ENCODE measurements at places on chromosomes 5 and 9. TPM values are rescaled to one million over a fixed set of nuclear protein-coding genes. Genes with fewer than 3 reads are reported as not detected.

Gene OMD
- polyA plus RNA-seq, result 0.34 TPM

GRCh38 chr5:131463656-131464055 is 171.4 kb downstream of the RAPGEF6 start:
- no peak for DNase-seq

- no peak for DNase-seq
Measured at GRCh38 chr5:133761632-133762031, 149.3 kb upstream of the FSTL4 start.

GRCh38 chr9:129333617-129334104 is 155.6 kb upstream of the IER5L start:
- DNase-seq, result no peak

DNA sequence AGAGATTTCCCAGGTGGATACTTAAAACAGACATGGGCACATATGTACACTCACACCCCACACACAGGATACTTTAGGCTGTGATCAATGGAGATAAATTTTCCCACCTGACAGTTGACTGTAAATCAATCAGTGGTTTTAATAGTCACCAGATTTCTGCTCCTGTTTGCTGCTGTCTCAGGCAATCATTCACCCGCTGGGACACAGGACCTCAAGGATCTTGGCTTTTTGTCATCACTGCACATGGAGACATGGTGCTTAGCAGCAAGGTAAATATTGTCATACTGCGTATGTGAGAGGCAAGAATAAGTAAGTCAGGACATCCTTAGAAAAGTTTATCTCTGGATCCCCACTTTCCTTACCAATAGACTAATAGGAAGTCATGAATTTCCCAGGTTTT is 60.8 kb upstream of the KLF9 start:
- DNase-seq, result no peak

Gene KLF4
- polyA plus RNA-seq, result 9.1 TPM

Gene GPBP1
- 31.4 TPM for polyA plus RNA-seq

GRCh38 chr9:102428305-102428704 is 566.8 kb upstream of the CYLC2 start:
- no peak for DNase-seq

GRCh38 chr9:88953381-88954029 is 37.8 kb upstream of the S1PR3 start:
- peak; percentile 81 for DNase-seq

Gene ERCC6L2
- polyA plus RNA-seq, result 8.2 TPM

Gene SPINK7
- polyA plus RNA-seq, result not detected

Gene IL7R
- polyA plus RNA-seq, result 0.34 TPM

Gene ARSI
- 1.2 TPM for polyA plus RNA-seq

- no peak for DNase-seq
Measured at GRCh38 chr5:112823181-112823580, 37.9 kb upstream of the SRP19 start.

- DNase-seq, result no peak
Measured at GRCh38 chr9:107142430-107142829, 140.6 kb upstream of the RAD23B start.

GRCh38 chr9:115005322-115005721 is 74.9 kb upstream of the TNFSF8 start:
- DNase-seq, result no peak

GRCh38 chr9:91734371-91734981 is 215.6 kb downstream of the ROR2 start:
- DNase-seq, result peak; percentile 75

Gene ABLIM3
- 6.0 TPM for polyA plus RNA-seq

GRCh38 chr9:119003201-119003611 is 366.0 kb downstream of the BRINP1 start:
- peak; percentile 98 for DNase-seq

GRCh38 chr5:2113348-2114131 is 230.8 kb upstream of the IRX4 start:
- peak; percentile 40 for DNase-seq

DNA sequence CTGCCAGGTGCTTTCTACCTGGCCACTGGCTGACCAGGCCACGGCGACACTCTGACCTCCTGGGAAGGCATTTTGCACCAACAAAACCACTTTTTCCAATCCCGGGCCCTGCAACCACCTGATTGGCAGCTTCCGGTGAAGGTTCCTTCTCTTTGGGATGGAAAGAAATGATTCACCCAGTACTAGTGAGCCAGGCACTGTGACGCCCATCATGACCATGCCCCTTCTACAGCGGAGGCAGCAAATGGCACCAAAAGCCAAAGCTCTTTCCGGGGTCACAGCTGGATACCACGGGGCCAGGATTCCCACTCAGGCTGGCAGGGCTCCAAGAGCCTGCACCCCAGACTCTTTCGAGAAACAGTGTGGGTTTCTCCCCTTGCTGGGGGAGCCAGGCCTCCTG is 4.7 kb downstream of the NOTCH1 start:
- DNase-seq, result no peak

Gene IL13
- not detected for polyA plus RNA-seq

GRCh38 chr5:115179030-115179393 is 9.3 kb upstream of the TRIM36 start:
- peak; percentile 51 for DNase-seq

GRCh38 chr5:134029156-134029555 is 24.4 kb upstream of the VDAC1 start:
- no peak for DNase-seq

Gene DROSHA
- 52.8 TPM for polyA plus RNA-seq

- no peak for DNase-seq
Measured at GRCh38 chr5:68265347-68265746, 49.8 kb downstream of the PIK3R1 start.

DNA sequence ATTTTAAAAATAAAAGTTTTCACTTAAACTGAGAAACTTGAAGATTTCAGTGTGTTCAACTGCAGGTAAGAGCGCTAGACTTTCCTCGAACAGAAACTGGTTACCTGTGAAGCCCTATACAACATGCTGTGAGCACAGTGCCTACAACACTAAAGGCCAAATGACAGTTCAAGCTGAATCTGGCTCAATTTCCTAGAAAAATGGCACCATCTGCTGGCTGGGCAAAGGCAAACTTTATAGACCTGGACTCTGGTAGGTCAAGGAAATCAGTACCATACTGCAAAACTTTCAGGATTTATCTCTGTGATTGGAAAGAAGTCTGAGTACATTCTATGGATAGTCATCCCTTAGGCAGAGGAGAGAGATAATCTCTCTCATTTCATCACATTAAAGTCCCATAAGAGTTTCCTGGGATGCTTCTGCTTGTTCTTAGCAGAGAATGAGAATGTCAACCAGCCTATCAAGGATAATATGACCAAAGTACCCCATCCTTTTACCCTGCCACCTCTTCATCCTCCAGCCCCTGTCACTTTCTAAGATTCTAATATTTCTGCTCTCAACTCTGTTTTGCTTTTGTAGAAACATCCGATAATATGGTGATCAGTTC is 31.8 kb upstream of the FOXB2 start:
- DNase-seq, result no peak

Gene PALM2AKAP2
- 0.68 TPM for polyA plus RNA-seq

Gene ANKRD20A1
- polyA plus RNA-seq, result not detected

GRCh38 chr9:111284703-111285102 is 45.3 kb downstream of the OR2K2 start:
- no peak for DNase-seq

Gene EXOC3
- 69.2 TPM for polyA plus RNA-seq

- DNase-seq, result no peak
Measured at GRCh38 chr5:119878712-119879111, 249.4 kb downstream of the FAM170A start.

DNA sequence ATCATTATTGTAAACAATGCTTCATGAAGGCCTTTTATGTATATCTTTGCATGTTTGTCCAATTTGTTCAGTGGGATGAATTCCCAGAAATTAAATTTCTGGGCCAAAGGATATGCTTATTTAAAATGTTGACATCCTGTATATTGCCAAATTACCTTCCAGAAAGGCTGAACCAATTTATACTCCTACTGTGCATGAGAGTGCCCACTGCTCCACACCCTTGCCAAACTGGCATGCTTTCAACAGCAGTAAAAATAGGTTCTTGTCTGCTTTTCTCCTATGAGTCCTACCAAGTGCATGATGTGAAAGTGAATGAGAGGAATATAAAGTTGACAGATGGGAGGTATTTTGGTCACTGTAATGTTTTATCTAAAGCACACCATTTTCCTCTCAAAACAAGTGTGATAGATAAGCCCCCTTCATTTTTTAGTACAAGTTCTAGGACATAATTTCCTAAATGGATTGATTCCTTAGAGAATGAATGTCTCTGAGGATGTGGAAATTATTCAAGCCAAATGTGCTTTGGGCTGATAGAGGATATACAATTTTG is 70.5 kb upstream of the ERBIN start:
- peak; percentile 14 for DNase-seq

Gene LRRC19
- not detected for polyA plus RNA-seq

- DNase-seq, result no peak
Measured at GRCh38 chr5:176631383-176632200, 1.1 kb downstream of the EIF4E1B start.

DNA sequence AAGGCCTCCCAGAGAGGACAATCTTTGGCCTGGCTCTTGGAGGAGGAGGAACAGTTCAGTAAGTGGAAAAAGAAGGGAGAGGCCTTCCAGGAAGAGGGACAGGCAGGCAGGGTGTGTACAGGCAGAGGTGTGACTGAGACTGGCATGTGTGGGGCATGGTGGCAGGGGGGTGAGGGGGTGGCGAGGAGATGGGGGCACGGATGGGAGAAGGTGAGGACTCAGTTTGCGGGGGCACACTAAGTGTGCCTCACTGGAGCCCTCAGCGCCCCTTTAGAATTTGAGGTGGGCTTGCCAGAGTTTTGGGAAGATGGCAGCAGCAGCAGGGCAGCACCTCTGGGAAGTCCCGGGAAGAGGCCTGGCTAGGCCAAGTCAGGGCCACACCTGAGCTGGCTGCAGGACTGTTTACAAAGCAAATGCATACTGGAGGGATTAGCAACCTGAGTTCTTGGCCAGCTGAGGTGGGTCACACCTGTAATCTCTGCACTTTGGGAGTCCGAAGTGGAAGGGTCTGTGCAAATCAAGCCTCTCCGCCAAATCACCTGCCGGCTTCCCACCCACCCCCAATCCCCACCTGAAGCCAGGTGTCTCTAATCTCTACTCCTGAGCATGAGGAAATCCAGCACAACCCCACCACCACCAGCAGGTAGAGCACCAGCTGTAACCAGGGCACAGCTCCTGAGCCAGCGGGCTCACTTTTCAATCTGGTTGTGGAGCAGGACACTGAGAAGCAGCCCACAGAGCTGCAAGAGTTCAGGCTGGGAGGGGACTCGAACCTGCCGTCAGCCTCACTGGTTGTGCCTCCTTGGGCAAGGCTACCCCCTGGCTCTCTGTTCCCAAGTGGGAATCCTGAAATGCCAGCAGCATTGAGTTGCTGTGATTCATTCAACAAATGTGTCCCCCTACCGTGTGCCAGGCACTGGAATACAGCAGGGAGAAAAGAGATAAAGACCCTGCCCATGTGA is 10.2 kb upstream of the GABRP start:
- DNase-seq, result no peak

Gene SHISAL2B
- polyA plus RNA-seq, result not detected

Gene TMEM171
- polyA plus RNA-seq, result 2.1 TPM

Gene F2RL1
- polyA plus RNA-seq, result 0.42 TPM

- DNase-seq, result no peak
Measured at GRCh38 chr5:100832252-100833230, 70.5 kb downstream of the ST8SIA4 start.

Gene GRXCR2
- not detected for polyA plus RNA-seq

DNA sequence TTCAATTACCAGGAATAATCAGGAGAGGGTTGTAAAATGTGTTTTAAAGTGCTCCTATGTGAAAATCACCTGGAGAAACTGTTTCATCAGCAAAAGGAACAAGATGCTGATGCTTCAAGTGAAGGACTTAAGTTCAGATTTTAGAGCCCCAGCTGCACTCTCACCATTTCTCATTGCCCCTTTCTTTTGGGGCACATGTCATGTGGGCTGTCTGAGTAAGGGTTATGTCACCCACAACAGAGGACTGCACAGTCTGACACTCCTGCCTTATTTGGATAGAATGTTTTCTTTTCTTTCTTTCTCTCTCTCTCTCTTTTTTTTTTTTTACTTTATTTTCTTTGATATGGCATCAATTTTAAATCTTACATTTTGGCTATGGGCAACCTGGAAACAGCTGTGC is 204.1 kb upstream of the EFNA5 start:
- DNase-seq, result no peak

Gene PTPRD
- 15.2 TPM for polyA plus RNA-seq

Gene DHFR
- 28.3 TPM for polyA plus RNA-seq

Gene HIGD2A
- 221 TPM for polyA plus RNA-seq

- no peak for DNase-seq
Measured at GRCh38 chr5:143403593-143404415, at the start of gene NR3C1. NR3C1 (minus strand) TSS chr5:143403686; CDS start chr5:143400839, 2,847 bp downstream.

Gene RASGEF1C
- 3.4 TPM for polyA plus RNA-seq

- DNase-seq, result no peak
Measured at GRCh38 chr5:124000538-124000937, 488.6 kb downstream of the CSNK1G3 start.

All from brain (organoid and tissue), 16 donors.